Naive thymus-derived CD8-positive, alpha-beta T cell (primary cell): ENCODE measurements at places on chromosomes 6 and 20.

DNA sequence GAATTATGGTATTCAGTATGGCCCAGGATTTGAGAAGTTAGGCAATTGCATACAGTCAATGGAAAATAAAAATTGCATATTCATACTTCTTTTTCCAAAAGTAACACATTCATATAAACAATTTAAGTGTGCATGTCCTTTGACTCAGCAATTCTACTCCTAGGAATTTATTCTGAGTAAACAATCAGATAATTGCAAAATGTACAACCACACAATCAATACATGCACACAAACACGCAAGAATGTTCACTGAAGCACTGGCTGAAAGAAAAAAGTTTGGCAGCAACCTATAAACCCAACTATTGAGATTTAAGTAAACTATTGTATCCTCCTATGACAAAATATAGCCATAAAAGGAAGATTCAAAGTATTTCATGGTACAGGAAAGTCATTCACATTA, 1.6 kb downstream of the CYP39A1 start:
- peaks cover 30% of the 10 kb centered on the region for H3K27me3 ChIP-seq
- no peak overlapping the region for H3K4me3 ChIP-seq
- no peak overlapping the region for H3K27ac ChIP-seq
- H3K4me1 ChIP-seq = peaks cover 11% of the 10 kb centered on the region

DNA sequence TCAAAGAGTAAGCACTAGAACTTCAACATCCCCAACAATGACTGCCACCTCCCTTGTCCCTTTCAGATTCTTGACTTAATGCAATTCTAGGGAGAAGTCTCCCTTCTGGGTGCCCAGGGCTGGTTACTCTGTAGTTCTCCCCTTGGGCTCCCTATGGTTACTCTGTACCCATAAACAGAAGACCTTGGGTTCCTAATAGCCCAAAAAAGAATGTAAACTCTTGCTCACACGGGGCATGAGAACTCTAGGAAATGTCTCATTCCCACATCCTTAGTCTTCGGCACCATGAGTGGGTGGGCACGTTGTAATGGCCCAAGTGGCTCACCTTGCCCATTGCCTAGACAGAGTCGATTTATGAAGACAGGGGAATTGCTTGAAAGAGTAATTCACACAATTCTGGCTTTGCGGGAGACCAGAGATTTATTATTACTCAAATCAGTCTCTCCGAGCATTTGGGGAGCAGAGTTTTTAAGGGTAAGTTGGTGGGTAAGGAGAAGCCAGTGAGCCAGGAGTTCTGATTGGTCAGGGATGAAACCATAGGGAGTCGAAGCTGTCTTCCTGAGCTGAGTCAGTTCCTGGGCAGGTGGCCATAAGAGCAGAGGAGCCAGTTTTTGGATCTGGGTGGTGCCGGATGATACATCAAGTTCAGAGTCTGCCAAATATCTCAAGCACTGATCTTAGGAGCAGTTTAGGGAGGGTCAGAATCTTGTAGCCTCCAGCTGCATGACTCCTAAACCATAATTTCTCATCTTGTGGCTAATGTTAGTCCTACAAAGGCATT, 61.2 kb upstream of the SIRPG start:
- no peaks in the 10 kb centered on the region for H3K36me3 ChIP-seq
- H3K4me1 ChIP-seq = peaks cover 24% of the 10 kb centered on the region

- H3K27ac ChIP-seq = no peak overlapping the region
- H3K4me1 ChIP-seq = peaks cover 22% of the 10 kb centered on the region
- DNase-seq = no peak
- H3K36me3 ChIP-seq = no peaks in the 10 kb centered on the region
- H3K4me3 ChIP-seq = no peak overlapping the region
Observed at GRCh38 chr6:127520066-127520465, 931 bp upstream of the MTCL3 start.

- H3K36me3 ChIP-seq = no peaks in the 10 kb centered on the region
- no peak overlapping the region for H3K4me3 ChIP-seq
- DNase-seq = no peak
- peaks cover 5% of the 10 kb centered on the region for H3K4me1 ChIP-seq
- H3K27me3 ChIP-seq = no peaks in the 10 kb centered on the region
Observed at GRCh38 chr6:14146506-14147096, 29.0 kb downstream of the CD83 start.

DNA sequence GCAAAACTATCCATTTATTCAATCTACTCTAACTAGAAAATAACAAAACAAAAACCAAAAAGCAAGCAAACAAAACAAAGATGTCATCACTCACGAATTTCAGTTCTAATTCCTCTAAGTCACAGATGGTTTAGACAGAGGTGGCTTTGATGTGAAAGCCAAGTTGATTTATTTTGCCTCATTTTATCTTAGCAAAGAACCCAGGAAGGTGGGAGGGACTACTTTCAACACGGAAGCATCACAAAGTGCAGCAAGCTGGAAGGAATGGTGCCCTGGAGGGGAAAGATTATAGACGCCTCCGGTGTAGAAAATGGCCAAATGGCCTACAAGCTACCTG, 88.4 kb downstream of the LAMP5 start:
- no peak overlapping the region for H3K4me3 ChIP-seq
- H3K27ac ChIP-seq = no peak overlapping the region
- H3K4me1 ChIP-seq = no peaks in the 10 kb centered on the region
- H3K27me3 ChIP-seq = peaks cover 8% of the 10 kb centered on the region
- H3K36me3 ChIP-seq = no peaks in the 10 kb centered on the region

- H3K36me3 ChIP-seq = no peaks in the 10 kb centered on the region
- H3K4me3 ChIP-seq = no peak overlapping the region
- DNase-seq = no peak
- H3K27ac ChIP-seq = no peak overlapping the region
Observed at GRCh38 chr6:44489910-44490604, 102.6 kb downstream of the CDC5L start.

GRCh38 chr6:166423781-166424180, 41.0 kb upstream of the MPC1 start:
- DNase-seq = no peak
- H3K27me3 ChIP-seq = no peaks in the 10 kb centered on the region
- H3K4me1 ChIP-seq = peaks cover 11% of the 10 kb centered on the region
- no peaks in the 10 kb centered on the region for H3K36me3 ChIP-seq
- no peak overlapping the region for H3K4me3 ChIP-seq
- no peak overlapping the region for H3K27ac ChIP-seq

DNA sequence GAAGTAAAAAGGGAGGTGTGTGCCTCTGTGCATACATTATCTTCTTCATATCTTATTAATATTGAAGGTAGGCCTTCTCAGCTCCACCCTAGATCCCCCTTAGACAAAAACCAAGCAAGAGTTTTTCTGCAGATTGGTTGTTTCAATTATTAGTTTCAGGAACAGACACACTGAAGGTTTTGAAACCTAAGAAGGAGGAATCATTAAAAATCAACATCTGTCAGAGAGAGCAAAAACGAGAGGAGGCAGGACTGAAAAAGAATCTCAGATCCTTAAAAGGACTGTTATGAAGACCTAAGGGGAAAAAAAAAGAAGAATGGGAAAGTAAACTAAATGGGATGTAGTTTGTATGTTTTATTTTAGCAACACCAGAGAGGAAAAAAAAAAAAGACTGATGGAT, 560.8 kb upstream of the JAG1 start:
- no peaks in the 10 kb centered on the region for H3K4me1 ChIP-seq
- H3K27ac ChIP-seq = no peak overlapping the region
- DNase-seq = no peak

- H3K27me3 ChIP-seq = peaks cover 2% of the 10 kb centered on the region
Observed at GRCh38 chr6:37807656-37808055, 11.9 kb upstream of the ZFAND3 start.

DNA sequence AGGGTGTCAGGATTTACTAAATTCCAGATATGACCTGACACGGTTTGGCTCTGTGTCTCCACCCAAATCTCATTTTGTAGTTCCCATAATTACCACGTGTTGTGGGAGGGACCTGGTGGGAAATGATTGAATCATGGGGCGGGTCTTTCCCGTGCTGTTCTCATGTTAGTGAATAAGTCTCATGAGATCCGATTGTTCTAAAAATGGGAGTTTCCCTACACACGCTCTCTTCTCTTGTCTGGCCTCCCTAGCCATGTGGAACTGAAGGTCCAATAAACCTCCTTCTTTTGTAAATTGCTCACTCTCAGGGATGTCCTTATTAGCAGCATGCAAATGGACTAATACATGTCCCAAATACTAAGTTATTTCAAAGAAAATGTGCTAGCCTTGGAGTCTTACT, 121.1 kb downstream of the CENPW start:
- H3K36me3 ChIP-seq = no peaks in the 10 kb centered on the region
- peaks cover 2% of the 10 kb centered on the region for H3K27me3 ChIP-seq
- no peak for DNase-seq
- H3K27ac ChIP-seq = no peak overlapping the region
- no peak overlapping the region for H3K4me3 ChIP-seq

GRCh38 chr6:70051197-70052124, 185.1 kb downstream of the COL19A1 start:
- H3K27ac ChIP-seq = no peak overlapping the region
- no peaks in the 10 kb centered on the region for H3K36me3 ChIP-seq
- H3K4me1 ChIP-seq = no peaks in the 10 kb centered on the region
- H3K27me3 ChIP-seq = peaks cover 5% of the 10 kb centered on the region
- H3K4me3 ChIP-seq = no peak overlapping the region
- DNase-seq = no peak

- DNase-seq = no peak
- peaks cover 5% of the 10 kb centered on the region for H3K27me3 ChIP-seq
- no peak overlapping the region for H3K4me3 ChIP-seq
- H3K4me1 ChIP-seq = no peaks in the 10 kb centered on the region
- H3K36me3 ChIP-seq = no peaks in the 10 kb centered on the region
- peak overlapping the region; percentile 30 for H3K27ac ChIP-seq
Observed at GRCh38 chr6:31927863-31928671, 550 bp downstream of the C2 start.
